ENCODE measurements at places on chromosomes 16 and 17.

- H3K36me3 ChIP-seq: no peaks in the 10 kb centered on the region
- DNase-seq: no peak
- H3K27ac ChIP-seq: peak overlapping the region; percentile 56
- H3K27me3 ChIP-seq: no peaks in the 10 kb centered on the region
- no peak overlapping the region for H3K4me3 ChIP-seq
These were observed 13.2 kb downstream of the NOB1 start for GRCh38 chr16:69741519-69741918.

DNA sequence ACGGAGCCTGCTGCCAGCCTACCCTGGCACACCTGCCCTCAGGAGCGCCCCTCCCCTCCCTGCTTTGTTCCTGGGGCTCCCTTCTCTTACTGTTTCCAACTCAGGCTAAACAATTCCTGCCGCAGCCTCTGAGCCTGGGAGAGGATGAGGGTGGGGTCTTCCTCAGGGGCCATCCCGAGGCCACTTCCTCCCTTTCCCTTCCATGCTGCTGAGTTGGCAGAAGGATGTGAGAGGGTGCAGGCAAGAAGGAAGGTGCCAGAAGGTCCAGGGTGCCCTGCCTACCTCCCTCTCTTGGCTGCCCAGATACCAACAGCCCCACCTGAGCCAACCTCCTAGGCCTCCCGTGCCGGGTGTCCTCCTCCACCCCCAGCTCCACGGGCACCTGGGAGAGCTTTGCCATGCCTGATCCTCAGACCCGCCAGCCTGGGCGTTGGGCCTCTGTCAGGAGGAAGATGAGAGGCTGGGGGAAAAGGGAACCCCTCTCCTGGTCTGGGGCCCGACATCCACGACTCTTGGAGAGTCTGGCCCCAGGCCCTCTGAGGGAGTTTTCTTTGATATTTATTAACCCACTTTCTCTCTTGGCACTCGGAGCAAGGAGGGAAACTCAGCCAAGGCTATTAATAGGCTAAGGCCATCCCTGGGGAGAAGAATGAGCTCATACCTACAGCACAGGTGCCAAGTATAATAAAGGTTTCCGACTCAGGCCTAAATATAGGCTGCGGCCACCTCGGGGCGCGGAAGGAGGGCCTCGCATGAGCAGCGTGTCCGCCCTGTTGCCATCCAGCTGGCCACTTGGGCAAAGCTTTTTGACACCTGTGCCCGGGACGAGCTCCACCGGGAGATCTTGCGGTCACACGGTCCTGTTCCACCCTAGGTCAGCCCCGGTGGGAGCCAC lies 232.0 kb downstream of the ENGASE start:
- no peak overlapping the region for H3K4me3 ChIP-seq
- peaks cover 79% of the 10 kb centered on the region for H3K27me3 ChIP-seq
- H3K36me3 ChIP-seq: no peaks in the 10 kb centered on the region

GRCh38 chr16:28010671-28011070 lies 52.8 kb downstream of the GSG1L start:
- no peak overlapping the region for H3K27ac ChIP-seq
- H3K4me1 ChIP-seq: no peaks in the 10 kb centered on the region
- no peak overlapping the region for H3K4me3 ChIP-seq
- no peak for DNase-seq
- no peaks in the 10 kb centered on the region for H3K36me3 ChIP-seq

DNA sequence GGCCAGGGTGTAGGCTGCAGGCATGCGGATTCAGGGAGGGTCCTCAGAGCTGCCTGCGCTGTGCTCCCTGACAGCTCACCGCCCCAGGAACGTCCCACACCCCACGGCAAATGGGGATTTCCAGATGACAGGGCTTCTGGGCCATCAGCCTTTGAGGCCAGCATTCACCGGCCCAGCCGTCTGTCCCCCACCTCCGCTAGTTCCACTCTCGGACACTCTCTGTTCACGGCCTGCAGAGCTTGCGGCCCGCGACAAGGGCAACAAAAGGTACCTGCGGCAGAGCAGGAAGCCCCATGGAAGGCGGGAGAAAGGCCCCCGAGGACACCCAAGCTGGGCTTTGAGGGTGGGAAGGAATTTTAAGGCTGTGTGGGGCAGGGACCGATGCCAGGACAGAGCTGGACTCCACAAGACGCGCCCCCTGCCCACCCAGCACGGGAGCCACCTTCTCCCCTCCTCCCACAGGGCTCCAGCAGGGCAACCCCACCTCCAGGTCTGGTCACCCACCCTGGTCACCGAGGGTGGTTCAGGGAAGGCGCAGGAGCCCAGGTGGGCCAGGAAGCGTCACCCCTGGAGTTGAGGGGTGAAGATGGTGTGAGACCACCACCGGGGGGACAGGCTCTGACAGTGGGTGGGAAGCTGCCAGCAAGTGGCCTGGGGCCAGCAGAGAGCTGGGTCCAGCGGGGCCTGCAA lies 5.6 kb upstream of the CYBA start:
- no peaks in the 10 kb centered on the region for H3K27me3 ChIP-seq
- H3K4me1 ChIP-seq: no peaks in the 10 kb centered on the region
- no peak overlapping the region for H3K27ac ChIP-seq
- no peak for DNase-seq
- H3K4me3 ChIP-seq: no peak overlapping the region

- no peaks in the 10 kb centered on the region for H3K27me3 ChIP-seq
- H3K4me3 ChIP-seq: peak overlapping the region; percentile 92
- DNase-seq: peak; percentile 74
- peak overlapping the region; percentile 91 for H3K27ac ChIP-seq
These were observed 654 bp downstream of the LASP1 start for GRCh38 chr17:38870259-38871165.

- H3K4me3 ChIP-seq: no peak overlapping the region
- DNase-seq: no peak
- H3K4me1 ChIP-seq: no peaks in the 10 kb centered on the region
- no peaks in the 10 kb centered on the region for H3K36me3 ChIP-seq
- H3K27ac ChIP-seq: no peak overlapping the region
These were observed 9.3 kb downstream of the PDZD9 start for GRCh38 chr16:21991621-21992020.

DNA sequence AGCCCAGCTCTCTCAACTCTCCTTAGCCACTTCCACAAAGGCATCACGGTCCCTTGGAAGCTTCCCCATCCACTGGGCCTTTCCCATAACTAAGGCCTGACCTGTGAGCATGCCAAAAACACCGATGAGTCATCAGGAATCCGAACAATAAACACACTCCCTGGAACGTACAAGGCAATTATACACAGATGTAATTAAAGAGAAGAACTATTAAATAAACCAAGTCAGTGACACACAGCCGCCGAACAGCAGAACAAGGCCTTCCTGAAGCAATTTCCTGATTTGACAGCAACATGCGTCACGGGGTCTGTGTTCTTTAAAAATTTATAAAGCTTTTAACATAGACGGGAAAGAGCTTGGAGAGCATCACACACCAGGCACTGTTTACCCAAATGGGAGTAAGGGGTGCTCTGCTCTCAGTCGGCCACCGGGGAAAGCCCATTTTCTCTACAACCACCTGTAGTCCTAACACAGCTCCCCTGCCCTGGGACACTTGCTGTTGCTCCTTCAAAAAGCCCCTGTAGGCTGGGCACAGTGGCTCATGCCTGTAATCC lies 29.4 kb downstream of the COG7 start:
- H3K4me1 ChIP-seq: peaks cover 9% of the 10 kb centered on the region
- no peaks in the 10 kb centered on the region for H3K36me3 ChIP-seq
- peak overlapping the region; percentile 98 for H3K27ac ChIP-seq
- DNase-seq: peak; percentile 83
- H3K4me3 ChIP-seq: no peak overlapping the region
- H3K27me3 ChIP-seq: no peaks in the 10 kb centered on the region

DNA sequence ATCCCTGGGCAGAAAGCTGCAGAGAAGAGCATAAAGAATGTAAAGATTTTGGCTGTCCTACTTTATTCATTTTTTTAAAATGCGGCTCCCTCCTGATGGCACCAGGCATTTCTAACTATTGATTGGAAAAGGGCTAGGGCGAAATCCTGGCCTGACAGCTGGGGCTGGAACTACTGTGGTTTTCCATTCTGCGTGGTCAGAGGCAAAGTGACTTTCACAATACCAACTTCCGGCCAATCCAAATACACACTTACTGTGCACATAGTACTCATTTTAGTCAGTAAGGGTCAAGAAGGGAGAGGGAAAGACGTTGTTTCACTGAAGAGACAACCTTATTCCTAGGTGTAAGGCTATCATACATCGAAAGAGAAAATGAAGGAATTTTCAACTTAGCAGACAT lies 113.8 kb upstream of the PMFBP1 start:
- no peaks in the 10 kb centered on the region for H3K27me3 ChIP-seq
- no peak for DNase-seq
- H3K4me1 ChIP-seq: no peaks in the 10 kb centered on the region
- no peak overlapping the region for H3K27ac ChIP-seq

DNA sequence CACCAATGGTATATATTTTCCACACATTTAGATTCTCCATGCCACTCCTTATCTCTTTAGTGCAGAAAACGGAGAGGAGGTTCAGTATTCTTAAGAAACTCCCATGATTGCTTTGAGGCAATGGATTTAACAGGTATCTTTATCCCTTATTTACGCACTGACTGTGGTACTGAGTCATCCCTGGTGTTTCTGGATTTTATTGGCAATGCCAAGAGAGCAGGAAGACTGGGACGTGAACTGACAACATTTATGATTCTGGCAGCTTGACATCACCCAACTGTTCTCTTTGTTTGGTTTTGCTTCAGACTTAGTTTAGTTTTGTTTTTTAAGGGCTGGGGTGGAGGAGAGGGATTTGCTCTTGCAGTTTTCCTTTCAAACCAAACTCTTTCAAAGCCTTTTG lies 131.4 kb downstream of the WWOX start:
- H3K4me3 ChIP-seq: no peak overlapping the region
- no peaks in the 10 kb centered on the region for H3K4me1 ChIP-seq
- H3K27me3 ChIP-seq: no peaks in the 10 kb centered on the region
- no peak for DNase-seq
- no peak overlapping the region for H3K27ac ChIP-seq

GRCh38 chr16:10667239-10667638 lies 27.5 kb downstream of the TEKT5 start:
- H3K27ac ChIP-seq: no peak overlapping the region
- no peaks in the 10 kb centered on the region for H3K36me3 ChIP-seq
- no peaks in the 10 kb centered on the region for H3K27me3 ChIP-seq

- H3K4me3 ChIP-seq: no peak overlapping the region
- no peaks in the 10 kb centered on the region for H3K27me3 ChIP-seq
- peak overlapping the region; percentile 67 for H3K27ac ChIP-seq
- H3K4me1 ChIP-seq: peaks cover 14% of the 10 kb centered on the region
- H3K36me3 ChIP-seq: no peaks in the 10 kb centered on the region
- no peak for DNase-seq
These were observed 33.9 kb downstream of the DCUN1D3 start for GRCh38 chr16:20866145-20866772.

GRCh38 chr16:81515281-81515680 lies 70.7 kb downstream of the CMIP start:
- H3K27ac ChIP-seq: no peak overlapping the region
- no peak overlapping the region for H3K4me3 ChIP-seq
- no peaks in the 10 kb centered on the region for H3K27me3 ChIP-seq

DNA sequence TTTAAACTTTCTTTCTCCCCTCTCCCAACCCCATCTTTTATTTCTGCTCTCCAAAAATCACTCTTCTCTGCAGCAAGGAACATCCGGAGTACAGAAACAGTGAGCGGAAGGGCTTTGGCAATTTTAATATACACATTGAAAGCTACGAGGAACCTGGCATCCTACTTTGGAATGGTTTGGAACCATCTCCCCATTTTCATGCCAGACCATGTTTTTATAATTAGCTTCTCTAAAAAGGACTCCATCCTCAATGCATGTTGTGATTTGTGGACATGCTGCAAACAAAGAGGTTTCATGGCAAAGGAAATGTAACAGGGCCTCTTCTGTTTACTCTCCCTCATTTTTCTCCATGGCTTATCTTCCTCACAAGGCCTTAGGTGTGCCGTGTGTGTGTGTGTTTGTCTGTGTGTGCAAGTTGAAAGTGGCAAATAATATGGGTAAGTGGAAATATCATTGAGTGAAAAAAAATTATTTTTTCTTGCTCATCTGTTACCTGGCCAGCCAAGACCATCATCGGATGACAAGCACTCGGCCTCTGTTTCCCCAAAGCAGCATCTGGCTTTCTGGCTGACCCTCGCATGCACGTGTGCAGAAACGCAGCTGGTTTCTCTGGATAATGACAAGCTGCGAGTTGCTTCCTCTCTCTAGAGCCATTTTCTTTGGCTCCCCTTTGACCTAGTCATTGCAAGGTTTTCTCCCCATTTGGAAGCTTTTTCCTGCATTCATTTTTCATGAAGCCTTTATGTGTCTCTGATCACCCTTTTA lies 585.0 kb downstream of the TMEM114 start:
- no peak for DNase-seq
- H3K27me3 ChIP-seq: no peaks in the 10 kb centered on the region

GRCh38 chr16:68097088-68097487 lies 11.9 kb downstream of the NFATC3 start:
- no peak overlapping the region for H3K4me3 ChIP-seq
- DNase-seq: no peak
- H3K27ac ChIP-seq: no peak overlapping the region

GRCh38 chr16:69712277-69712676 lies 14.1 kb downstream of the NQO1 start:
- H3K4me1 ChIP-seq: peaks cover 17% of the 10 kb centered on the region
- H3K4me3 ChIP-seq: no peak overlapping the region
- no peaks in the 10 kb centered on the region for H3K36me3 ChIP-seq
- DNase-seq: no peak
- H3K27ac ChIP-seq: peak overlapping the region; percentile 82
- no peaks in the 10 kb centered on the region for H3K27me3 ChIP-seq

- H3K27ac ChIP-seq: no peak overlapping the region
- no peaks in the 10 kb centered on the region for H3K4me1 ChIP-seq
- no peaks in the 10 kb centered on the region for H3K36me3 ChIP-seq
- H3K4me3 ChIP-seq: no peak overlapping the region
- no peaks in the 10 kb centered on the region for H3K27me3 ChIP-seq
These were observed 65.2 kb downstream of the TNFRSF13B start for GRCh38 chr17:16906680-16907079.

- H3K36me3 ChIP-seq: no peaks in the 10 kb centered on the region
- no peaks in the 10 kb centered on the region for H3K27me3 ChIP-seq
- H3K4me3 ChIP-seq: no peak overlapping the region
- peaks cover 34% of the 10 kb centered on the region for H3K4me1 ChIP-seq
These were observed 39.0 kb downstream of the TK2 start for GRCh38 chr16:66510711-66511601.

GRCh38 chr16:48907906-48908634 lies 298.1 kb upstream of the N4BP1 start:
- no peaks in the 10 kb centered on the region for H3K27me3 ChIP-seq
- no peaks in the 10 kb centered on the region for H3K4me1 ChIP-seq
- no peaks in the 10 kb centered on the region for H3K36me3 ChIP-seq
- no peak overlapping the region for H3K27ac ChIP-seq
- no peak overlapping the region for H3K4me3 ChIP-seq
- DNase-seq: no peak

DNA sequence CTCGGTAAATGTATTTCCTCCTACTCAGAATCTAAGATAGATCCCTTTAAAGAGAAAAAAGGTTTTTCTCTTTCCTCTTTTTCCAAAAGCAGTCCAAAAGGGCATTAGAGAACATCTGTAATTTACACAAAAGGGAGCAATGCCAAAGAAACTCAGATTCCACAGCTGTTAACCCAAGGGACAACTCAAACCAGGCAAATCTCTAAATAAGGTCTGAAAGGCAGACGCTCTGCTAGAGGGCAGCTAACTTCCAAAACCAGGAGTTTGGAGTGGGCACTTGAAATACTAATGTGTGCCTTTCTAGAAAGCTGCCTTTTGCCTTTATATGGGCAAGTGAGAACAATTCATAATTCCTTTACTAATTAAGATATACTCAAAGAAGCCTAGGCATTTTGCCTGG lies 435.7 kb downstream of the ZFHX3 start:
- H3K27me3 ChIP-seq: no peaks in the 10 kb centered on the region
- H3K27ac ChIP-seq: no peak overlapping the region
- H3K36me3 ChIP-seq: no peaks in the 10 kb centered on the region
